Activated T-cell treated with anti-CD3 and anti-CD28 coated beads for 24 hours (primary cell): ENCODE measurements at places on chromosomes 13 and 19.

- no peak for DNase-seq
These were observed 9.6 kb downstream of the IRGQ start for GRCh38 chr19:43586346-43586745.

GRCh38 chr13:97914540-97914939, 38.9 kb upstream of the IPO5 start:
- DNase-seq: no peak

DNA sequence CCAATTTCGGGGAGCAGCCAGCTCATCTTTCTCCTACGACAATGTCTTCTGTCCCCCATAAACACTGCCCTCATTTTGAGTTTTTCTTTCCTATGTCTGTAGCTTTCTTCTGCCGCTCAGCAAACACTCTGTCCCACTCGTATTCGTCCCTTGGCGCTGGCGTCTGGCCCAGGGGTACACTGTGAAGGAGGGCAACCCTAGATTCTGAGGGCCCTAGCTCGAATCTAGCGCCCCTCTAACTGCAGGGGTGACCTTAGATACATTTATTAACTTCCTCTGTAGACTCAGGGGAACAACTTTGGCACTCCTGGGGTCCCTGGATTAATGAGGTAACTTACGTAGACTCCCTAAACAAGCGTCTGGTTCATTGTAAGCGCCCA, 677 bp upstream of the LRCH1 start:
- no peak for DNase-seq

DNA sequence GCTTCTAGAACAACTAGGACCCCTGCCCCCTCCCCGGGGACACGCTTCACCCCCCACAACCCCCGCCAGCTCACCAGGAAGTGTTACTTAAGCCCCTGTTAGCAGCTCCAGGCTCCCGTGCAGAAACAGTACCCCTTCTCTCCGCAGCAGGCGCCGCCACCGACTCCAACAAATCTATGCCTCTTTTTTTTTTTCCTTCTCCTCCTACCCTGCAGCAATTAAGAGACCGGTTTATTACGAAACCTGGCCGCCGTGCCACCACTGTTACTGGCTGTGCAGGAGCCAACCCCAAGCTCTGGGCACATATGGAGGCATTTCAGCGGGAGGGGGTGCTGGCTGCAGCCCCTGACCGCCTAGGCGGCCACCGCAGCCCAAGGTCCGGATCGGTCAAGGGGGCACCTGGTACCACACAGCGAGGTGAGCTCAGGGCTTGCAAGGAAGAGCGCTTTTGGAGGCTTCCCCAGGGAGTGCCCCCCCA, 2.4 kb downstream of the GADD45B start:
- DNase-seq: no peak

DNA sequence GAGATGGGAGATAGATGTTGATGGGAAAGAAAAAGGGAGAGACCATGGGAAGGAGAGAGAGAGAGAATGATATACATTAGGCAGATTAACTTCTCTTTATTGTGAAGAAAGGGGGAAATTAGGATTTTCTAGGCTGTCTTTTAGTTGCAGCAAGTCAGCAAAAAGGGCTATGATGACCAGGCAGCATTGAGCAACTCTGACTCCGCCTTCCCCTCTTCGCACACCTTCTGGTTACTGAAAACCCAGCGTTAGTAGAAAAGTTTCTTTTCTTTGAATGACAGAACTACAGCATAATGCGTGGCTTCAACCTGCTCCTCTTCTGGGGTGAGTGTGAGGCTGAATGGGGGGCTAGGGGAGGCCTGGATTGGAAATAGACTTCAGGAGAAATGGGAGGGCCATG, at the start of gene ADGRE1:
Gene ADGRE1, plus strand, starts transcription at position 264 of the 400 bp plus-strand sequence. Its CDS starts 30 bp downstream, at position 294.
- DNase-seq: no peak

DNA sequence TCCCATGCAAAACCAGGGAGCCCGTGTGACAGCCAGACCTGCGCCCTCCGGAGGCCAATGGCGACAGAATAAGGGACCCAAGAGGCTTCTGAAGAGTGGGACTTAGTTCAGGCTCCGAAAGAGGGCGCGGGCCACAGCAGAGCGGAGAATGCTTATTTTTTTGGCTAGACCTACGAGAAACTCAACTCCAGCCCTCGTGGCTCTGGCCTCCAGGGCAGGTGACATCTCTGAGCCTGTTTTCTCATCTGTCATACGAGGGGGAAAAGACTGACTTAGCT, 23.0 kb downstream of the DPP9 start:
- no peak for DNase-seq

DNA sequence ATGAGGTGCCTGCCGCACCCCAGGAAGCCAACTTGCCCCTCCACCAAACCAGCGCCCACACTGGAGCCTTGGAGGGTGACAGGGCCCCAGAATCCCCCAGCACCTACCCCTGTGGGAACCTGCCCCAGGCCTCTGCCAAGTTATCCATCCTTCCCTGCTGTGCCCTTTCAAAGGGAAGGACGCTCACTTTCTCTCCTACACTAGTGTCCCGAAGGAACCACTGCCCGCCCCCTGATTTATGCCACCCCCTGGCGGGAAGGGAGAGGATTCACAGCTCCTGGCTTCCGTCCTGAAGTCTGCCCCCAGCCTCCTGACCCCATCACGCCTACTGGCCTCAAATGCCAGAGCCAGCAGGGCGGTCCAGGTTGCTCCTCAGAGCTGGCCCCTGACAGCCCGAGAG, 1.4 kb downstream of the EVI5L start:
- DNase-seq: no peak

GRCh38 chr13:102405499-102406100, 3.8 kb upstream of the FGF14 start:
- no peak for DNase-seq

DNA sequence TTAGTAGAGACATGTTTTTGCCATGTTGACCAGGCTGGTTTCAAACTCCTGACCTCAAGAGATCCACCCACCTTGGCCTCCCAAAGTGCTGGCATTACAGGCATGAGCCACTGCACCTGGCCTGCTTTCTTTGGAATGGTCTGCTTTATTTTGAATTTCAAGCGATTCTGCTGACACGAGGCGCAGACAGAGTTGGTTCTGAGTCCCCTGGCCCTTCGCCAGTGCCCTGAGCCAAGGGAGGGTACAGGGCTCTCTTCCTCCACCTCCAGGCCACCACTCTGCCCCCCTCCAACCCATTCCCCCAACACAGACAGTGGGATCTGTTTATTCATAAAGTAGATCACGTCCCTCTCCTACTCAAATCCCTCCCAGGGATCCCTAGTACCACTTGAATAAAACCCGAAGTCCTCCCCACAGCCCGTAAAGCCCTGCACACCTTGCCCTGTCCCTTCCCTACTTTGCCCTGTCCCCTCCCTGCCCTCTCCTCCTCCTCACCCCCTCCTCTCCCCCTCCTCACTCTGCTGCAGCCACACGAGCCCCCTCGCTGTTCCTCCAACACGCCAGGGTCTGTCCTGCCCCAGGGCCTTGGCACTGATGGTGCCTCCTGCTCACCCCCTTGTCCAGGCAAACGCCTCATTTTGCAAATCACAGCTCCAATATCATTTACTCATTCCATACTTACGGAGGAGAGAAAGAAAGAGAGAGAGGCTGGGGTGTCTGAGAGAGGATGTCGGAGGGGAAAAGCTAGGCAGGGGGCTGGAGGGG, 22.4 kb downstream of the ZNRF4 start:
- no peak for DNase-seq

DNA sequence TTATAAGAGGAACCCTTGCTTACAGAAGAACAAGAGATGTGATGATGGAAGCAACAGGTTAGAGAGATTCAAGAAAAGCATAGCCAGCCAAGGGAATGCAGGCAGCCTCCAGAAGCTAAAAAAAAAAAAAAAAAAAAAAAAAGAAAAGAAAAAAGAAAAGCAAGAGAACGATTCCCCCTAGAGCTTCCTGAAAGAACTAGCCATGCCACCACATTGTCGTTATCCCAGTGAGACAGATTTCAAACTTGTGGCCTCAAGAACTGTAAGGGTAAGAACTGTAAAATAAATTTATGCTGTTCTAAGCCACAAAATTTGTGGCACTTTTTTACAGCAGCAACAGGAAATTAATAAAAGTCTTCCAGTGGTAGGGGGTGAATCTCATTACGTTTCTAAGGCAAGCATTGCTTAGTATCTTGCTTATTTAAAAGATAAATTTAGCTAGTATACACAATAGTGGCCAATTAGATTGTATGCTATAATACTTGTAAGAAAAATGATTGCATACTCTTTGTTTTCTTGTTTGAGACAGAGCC, 21.8 kb downstream of the RFXAP start:
- no peak for DNase-seq

- no peak for DNase-seq
These were observed 45.3 kb downstream of the RGCC start for GRCh38 chr13:41502673-41503072.

DNA sequence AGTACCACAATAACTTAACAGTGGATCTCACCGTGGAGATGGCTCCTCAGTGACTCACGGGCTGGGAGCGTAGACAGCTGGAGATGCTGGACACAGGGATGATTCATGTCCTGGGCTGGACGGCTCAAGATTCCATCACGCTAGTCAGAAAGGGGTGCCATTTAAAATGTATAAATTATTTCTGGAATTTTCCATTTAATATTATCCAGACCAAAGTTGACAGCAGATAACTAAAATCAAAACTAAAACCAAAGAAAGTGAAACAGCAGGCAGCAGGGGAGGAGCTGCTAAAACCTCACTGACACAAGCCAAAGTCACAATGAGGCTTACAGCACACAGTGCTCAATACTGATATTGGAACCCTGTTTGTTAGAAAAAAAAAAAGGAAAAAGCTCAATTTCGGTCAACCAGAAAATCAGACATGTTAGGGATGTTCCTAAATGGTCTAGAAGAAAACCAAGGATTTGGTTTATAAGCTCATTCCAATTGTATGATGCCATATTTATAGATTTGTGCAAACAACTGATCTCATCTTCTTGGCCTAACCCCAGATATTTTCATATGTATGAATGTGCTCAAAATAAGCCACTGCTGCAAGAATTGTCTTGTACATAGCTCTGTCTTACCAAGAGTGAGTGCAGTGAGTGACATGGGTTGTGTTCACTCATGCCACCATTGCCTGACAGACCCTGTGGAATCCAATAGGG, 111.8 kb downstream of the SACS start:
- DNase-seq: peak; percentile 6

DNA sequence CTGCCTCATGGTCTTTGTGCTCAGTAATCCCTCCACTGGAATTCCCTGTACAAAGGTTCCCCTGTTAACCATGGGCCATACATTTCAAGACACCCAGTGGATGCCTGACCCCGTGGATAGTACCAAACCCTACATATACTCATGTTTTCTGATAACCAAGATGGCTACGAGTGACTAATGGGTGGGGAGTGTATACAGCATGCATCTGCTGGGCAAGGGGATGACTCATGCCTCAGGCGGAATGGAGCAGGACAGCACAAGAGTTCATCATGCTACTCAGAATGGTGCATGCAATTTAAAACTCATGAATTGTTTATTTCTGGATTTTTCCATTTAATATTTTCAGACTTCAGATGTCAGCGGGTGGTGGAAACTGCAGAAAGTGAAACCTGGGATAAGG, 13.3 kb upstream of the FGF9 start:
- DNase-seq: no peak

GRCh38 chr19:2423071-2423914, 4.1 kb downstream of the TIMM13 start:
- no peak for DNase-seq

GRCh38 chr19:51689751-51690453, 3.2 kb upstream of the SPACA6 start:
- no peak for DNase-seq

DNA sequence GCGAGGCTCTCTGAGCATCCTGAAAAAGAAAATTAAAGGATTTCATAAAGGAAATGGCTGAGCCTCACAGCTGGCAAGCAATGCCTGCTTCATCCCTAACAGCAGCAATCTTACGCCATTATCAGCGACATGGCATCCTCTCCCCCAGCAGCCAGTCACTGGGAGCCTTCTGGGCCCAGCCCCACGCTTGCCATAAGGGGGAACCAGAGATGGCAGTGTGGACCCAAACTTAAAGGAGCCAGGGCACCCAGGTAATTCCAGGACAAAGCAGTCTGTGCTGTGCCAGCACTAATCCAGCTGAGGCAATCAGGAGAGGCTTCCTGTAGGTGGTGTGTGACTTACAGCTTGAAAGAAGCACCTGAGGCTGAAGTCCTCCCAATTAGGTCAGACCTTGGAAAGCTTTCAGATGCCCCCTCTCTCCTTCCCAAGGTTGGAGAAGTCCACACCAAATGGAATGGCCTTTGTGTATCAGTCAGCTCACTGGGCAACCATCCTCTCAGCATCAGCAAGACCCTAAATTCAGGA, 10.3 kb downstream of the VSTM2B start:
- DNase-seq: no peak

DNA sequence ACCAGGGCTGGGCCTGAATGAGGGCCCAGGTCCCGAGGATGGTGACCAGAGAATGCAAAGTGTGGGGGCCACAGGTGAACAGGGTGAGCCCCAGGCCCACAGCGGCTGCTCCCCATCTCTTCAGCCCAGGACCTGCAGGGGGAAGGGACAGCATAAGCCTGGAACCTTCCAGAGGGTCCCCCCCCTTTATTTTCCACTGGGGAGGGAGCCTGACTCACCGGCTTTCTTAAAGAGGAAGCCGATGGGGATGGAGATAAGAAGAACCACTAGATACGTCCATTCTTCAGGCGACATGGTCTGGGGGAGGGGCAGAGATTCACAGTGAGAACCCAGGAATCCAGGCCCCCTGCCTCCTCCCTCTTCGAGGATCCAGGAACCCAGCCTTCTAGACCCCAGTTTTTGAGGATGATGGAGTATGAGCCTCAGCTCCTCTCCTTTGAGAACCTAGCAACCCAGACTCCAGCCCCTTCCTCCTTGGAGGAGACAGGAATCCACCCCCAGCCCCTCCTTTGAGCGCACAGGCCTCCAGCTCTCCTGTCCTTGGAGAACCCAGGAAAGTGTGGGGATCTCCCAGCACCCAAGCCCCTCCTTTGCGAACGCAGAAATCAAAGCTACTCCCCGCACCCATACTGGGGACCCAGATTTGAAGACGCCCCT, 1.0 kb downstream of the MBOAT7 start:
- peak; percentile 51 for DNase-seq

GRCh38 chr13:39311619-39312018, 273.4 kb downstream of the NHLRC3 start:
- DNase-seq: no peak

DNA sequence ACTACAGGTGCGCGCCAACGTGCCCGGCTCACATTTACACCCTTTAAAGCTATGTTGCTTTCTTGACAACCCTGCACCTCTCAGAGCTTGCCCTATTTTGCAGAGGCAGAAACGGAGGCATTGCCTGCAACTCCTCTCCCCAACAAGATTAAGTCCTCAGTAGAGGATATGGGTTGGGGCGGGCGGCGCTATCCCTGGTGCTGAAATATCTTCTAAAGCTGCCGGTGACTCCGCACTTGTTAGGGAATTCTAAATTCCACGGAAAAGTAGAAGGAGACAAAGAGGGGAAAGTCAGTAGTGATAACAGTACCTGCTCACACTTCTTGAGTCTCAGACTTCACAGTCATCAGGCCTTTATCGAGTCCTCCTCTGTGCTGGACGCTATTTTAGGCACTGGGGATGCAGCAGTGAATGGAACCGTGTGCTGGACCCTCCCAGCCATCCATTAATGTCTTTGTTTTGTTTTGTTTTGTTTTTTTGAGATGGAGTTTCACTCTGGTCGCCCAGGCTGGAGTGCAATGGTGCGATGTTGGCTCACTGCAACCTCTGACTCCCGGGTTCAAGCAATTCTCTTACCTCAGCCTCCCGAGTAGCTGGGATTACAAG, 18.0 kb downstream of the SLC5A5 start:
- no peak for DNase-seq
